Activated T-helper 9 cell treated with anti-CD3 and anti-CD28 coated beads, Interleukin-2, amount 50 U/mL, for 16 hours (primary cell): ENCODE measurements at places on chromosomes 12 and 14.

DNA sequence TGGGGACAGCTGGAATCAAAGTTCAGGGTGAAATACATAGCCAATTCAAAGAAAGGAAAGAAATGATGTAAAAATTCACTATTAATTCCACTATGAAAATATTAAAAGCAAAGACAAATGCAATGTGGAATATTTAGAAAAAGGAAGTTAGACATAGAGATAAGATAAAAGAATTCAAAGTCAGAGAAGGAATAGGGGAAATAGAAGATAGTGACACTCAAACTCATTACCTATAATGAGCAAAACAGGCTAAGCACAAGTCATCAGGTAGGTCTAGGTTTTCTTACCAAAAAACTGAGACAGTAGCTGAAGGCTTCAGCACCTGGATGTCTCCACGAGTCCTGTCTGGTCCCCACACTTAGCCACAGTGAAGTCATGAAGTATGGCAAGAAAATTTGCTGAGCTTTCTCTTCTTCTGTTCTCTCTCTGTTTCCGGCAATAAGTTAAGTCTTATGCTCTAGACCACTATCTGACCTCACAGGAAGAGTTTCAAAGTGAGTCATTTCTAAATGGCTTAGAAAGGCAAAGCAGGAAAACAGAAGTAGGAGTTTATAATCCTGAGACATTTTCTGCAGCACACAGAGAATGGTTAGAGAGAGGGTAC is at the start of gene C3AR1:
C3AR1 (minus strand) TSS at position 369 of the 604 bp plus-strand sequence. CDS start 6,174 bp downstream, outside the sequence.
- no peak for DNase-seq

DNA sequence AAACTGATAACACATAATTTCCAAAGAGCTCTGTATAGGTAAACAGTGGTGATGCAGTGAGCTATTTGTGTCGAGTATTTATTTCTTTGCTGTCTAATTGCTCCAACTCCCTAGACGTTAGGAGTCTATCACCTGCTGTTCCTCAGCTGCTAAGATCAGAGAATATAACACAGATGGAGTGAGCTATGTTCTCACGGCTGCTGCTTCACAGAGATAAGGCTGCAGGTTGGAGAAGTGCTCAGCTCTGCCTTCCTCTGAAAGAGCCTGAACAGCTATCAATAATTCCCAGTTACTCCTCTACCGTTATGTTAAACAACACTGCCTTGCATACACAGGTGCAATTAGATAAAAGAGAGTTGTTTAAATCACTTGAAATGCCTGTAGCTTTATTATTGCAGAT is 103.2 kb upstream of the MDGA2 start:
- no peak for DNase-seq

DNA sequence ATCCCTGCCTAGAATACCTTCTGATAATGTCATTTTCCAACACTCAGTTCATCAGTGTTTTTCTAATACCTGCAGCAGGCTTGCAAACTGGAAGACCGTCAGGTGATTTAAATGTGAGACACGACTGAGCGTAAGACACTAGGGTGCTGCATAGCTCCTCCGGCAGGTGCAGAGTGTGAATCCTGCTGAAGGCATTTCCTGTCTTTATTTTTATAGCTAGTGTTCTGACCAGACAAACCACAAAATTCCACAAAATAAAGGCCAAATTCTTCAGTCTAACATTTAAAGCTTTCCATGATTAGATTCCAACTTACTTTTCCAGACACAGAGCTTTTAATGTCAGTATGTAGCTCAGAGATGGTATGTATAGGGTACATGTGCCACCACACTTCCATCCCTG is 70.7 kb downstream of the BBS10 start:
- no peak for DNase-seq

DNA sequence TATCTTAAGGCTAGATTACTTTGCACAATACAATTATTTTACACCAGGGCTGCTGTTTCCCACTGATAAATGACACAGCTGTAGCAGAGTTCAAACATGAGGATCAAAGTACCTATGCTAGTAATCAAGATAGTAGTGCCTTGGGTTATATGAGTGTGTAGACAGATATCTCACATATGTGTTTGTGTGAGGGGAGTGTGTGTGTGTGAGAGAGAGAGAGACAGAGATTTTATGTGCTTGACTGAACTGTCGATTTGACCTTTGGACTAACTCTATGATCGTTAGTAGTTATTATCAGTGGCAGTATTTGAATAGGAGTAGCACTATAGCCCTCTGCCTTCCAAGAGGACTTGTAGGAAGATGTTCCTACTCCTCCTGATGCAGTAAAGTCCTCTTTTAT is 15.5 kb downstream of the PLEKHA5 start:
- DNase-seq: no peak

- DNase-seq: no peak
Observed at GRCh38 chr12:89451841-89452251, 72.8 kb downstream of the GALNT4 start.

DNA sequence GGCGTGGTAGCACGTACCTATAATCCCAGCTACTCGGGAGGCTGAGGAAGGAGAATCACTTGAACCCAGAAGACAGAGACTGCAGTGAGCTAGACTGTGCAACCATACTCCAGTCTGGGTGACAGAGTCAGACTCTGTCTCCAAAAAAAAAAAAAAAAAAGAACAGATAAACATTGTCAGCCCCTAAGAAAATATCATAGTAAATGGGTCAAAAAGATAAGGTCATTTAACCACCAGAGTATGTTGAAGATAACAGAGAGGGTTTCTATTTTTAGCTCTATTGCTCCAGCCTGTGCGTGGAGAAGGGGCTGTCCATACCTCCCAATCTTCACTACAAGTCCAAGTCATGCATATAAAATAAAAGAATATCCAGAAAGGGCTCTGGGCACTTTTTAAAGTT is 15.4 kb downstream of the LGMN start:
- no peak for DNase-seq

DNA sequence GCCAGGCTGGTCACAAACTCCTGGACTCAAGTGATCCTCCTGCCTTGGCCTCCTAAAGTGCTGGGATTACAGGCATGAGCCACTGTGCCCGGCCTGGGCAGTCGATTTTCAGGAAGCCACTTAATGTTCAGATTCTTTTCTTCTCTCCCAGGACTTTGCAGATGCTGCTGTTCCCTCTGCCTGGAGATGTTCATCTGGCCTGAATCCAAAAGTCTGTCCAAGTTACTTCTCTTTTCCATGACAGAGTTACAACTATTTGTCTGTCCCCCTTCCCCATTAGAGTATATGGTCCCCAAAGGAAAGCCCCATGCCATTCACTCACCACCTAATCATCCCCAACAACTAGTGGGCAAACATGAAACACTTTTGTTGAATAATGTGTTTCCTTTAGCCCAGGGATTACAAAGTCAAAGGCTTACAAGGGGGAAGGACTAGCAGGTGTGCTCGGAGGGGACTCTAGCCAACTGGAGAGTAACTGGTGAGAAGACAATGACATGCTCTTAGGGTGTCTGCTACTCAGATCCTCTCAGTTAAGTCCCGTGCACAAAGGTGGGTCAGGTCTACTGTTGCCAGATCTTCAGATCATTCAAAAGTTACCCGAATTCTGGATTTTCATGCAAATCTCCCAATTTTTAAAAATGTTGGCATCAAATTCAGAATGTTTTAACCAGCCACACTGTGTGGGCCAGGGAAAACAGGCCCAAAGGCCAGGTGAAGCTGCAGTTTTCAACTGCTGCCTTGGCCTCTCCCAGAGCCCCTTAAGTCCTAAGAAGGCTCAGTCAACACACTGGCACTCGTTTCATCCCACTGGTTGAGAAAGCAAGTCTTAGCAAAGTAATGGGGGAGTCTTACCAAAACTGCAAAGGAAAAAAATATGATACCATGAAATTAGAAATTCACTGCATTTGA is 29.6 kb downstream of the NUDT4 start:
- DNase-seq: no peak

DNA sequence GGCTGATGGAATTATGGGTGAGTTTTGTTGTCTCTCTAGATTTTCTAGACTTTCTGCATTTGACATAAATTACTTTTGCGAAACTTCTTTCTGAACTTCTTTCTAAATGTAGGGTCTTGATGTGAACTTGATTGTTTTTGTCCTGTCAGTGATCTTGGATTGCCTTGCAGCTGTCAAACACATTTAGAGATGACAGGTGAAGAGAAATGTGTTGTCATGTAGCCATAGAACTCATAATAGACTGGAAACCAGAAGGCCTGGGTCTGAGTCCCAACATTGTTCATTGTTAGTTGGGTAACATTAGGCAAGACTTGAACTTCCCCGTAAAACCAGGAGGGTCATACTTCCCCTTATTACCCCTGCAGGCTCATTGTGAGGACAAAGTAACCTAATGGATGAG is 109.0 kb downstream of the LRIG3 start:
- no peak for DNase-seq

DNA sequence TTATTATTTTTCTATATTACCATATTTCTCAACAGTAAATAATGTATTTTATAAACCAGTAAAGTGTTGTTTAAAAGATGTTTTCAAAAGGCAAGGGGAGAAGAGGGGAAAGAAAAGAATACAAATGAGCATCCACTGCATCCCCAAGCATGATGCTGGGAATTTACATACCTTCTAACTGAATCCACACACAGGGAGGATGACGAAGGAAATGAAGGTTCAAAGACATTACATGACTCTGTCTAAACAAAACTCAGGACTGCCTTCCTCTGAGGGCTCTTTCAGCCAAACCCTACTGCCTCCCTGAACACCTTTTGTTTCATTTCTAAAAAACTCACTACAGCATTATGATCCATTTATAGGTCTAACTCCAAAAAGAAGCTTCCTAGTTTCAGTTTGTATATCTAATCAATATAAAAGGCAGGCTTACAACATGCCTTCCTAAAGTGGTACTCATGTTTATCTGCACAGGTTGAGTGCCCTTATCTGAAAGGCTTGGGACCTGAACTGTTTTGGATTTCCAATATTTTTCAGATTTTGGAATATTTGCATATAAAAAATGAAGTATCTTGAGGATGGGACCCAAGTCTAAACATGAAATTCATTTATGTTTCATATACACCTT is 30.3 kb downstream of the DICER1 start:
- DNase-seq: no peak

- no peak for DNase-seq
Observed at GRCh38 chr12:21800011-21800410, 25.5 kb upstream of the KCNJ8 start.

GRCh38 chr12:94207849-94208621 is 59.7 kb downstream of the PLXNC1 start:
- peak; percentile 15 for DNase-seq

DNA sequence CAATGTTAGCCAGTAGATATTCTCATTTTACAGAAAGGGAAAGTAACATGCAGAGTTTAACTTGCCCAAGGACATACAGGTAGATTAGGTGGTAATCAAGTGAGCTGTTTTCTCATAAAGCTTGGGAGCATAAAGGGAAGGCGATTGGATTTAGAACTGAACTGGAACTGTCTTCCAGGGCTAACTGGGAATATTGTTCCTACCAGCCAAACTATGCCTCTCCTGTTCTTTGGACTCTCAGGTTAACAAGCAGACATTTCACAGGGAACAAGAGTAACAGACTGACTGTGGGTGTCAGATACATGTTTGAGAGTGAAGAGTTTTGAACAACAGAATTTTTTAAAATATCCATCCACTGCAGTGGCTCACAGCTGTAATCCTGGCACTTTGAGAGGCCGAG is 15.6 kb downstream of the VCPKMT start:
- no peak for DNase-seq
